Vein endothelial cell (primary cell): ENCODE measurements at places on chromosomes 1 and 21. TPM values are rescaled to one million over a fixed set of nuclear protein-coding genes. Genes with fewer than 3 reads are reported as not detected.

OVAAL gene
- not detected in 2 replicates for total RNA-seq

KIF17 gene
- total RNA-seq, result 11.8 and 14.7 TPM in 2 replicates

ZNF593OS gene
- total RNA-seq, result not detected in 2 replicates

OR2T33 gene
- total RNA-seq, result not detected in 2 replicates

BSND gene
- not detected in 2 replicates for total RNA-seq

HNRNPCL1 gene
- not detected in 2 replicates for total RNA-seq

KCNJ10 gene
- total RNA-seq, result not detected in 2 replicates
